ENCODE measurements at places on chromosomes 12 and 14.

DNA sequence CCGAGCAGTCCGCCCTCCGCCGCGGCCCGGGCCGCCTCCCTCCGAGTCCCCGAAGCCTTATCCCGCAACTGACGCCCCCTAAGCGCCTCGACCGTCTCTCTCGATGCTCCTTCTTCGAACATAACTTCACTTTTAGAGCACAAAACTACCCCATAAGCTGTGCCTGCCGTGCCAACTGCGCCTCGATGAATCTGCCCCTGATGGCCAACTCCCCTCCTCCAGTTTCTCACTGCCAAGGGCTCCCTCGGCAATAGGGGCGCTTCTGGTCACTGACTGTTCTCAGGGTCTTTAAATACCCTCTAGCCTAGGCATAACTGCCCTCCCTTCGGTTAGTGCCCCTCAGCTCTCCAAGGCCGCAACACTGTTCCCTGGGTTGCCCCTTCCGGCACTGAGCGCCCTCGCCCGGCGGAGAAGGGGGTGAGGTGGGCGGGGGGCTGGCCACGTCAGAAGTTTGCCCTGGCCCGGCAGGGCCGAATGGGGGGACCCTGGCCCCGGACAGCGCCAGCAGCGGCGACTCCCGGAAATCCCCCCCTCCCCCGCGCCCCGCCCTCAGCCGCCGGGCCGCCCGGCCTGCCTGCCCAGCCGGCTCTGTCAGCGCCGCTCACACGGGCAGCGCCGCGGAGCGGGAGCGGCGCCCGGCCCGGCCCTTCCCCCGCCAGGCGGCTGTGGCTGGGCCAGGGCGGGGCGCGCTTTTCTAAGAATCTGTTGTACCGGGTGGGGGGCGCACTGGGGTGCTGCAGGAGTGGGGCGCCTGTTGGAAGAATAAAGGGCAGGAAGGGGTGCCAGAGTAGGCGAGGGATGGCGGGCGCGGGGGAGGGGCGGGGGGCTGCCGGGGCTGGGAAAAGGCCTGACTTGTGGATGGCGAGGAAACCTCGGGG lies 10.6 kb downstream of the RARG start:
- DNase-seq: peak; percentile 40

GRCh38 chr12:72612171-72612570 lies 340.0 kb downstream of the TRHDE start:
- DNase-seq: no peak

- DNase-seq: no peak
Measured at GRCh38 chr14:49637534-49638078, 2.6 kb upstream of the DNAAF2 start.

GRCh38 chr14:98189511-98189910 lies 1082.5 kb downstream of the BCL11B start:
- no peak for DNase-seq

- no peak for DNase-seq
Measured at GRCh38 chr14:68307790-68308168, 485.1 kb downstream of the ZFP36L1 start.

- DNase-seq: no peak
Measured at GRCh38 chr14:44658389-44658696, 151.3 kb upstream of the FSCB start.

- no peak for DNase-seq
Measured at GRCh38 chr12:112875608-112876007, 31.2 kb upstream of the OAS1 start.

GRCh38 chr12:131035245-131035681 lies 81.6 kb downstream of the ADGRD1 start:
- DNase-seq: no peak

DNA sequence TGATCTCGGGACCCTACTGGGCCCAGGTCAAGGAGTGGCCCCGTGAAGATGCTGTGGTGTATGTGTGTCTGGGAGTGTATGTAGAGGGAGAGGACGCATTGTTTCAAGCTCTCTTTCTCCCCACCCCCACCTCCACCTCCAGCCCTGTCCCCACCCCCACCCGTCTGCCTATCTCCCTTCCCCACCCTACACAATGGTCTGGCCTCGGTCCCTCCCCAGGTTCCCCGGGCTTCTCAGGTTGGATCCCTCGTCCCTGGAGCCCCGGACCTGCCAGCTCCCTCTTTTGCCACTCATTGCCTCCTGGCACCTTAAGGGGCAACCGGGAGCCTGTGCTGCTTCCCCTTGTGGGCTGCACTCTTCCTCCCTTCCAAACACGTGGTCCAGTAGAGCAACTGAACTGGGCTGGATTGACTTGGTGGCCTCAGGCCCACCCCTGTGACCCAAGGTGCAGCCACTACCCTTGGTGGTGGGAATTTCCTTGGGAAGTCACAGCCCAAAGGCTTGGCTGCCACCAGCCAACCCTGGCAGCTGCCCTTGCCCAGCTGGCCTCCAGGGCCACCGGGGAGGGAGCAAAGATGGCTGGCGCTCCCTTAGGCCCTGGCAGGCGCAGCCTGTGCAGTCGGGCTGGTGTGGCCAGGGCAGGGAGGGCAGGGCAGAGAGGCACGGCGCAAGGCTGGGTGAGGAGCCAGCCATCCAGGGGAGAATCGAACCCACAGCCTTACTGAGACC lies 628 bp downstream of the VRTN start:
- DNase-seq: no peak

GRCh38 chr12:69149270-69149669 lies 90.1 kb upstream of the CPSF6 start:
- DNase-seq: no peak

DNA sequence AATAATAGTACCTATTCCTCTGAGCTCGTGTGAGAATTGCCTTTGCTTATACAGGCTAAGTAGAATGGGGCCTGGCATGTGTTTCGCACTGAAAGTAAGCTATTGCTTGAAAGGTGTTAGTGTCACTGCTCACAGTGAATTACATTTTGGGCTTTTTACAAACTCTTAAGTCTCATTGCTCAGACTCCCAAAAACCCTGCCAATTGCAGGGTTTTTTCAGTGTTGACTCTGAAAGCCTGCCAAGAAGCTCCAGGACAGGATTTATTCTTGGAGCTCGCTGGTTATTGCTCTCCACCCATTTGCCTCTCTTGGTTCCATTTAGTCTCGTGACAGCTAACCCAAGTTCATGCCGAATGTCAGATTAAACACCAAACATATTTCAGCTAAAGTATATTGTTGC lies 39.8 kb downstream of the NOPCHAP1 start:
- DNase-seq: no peak
